ENCODE measurements at places on chromosomes 1 and 21.

DNA sequence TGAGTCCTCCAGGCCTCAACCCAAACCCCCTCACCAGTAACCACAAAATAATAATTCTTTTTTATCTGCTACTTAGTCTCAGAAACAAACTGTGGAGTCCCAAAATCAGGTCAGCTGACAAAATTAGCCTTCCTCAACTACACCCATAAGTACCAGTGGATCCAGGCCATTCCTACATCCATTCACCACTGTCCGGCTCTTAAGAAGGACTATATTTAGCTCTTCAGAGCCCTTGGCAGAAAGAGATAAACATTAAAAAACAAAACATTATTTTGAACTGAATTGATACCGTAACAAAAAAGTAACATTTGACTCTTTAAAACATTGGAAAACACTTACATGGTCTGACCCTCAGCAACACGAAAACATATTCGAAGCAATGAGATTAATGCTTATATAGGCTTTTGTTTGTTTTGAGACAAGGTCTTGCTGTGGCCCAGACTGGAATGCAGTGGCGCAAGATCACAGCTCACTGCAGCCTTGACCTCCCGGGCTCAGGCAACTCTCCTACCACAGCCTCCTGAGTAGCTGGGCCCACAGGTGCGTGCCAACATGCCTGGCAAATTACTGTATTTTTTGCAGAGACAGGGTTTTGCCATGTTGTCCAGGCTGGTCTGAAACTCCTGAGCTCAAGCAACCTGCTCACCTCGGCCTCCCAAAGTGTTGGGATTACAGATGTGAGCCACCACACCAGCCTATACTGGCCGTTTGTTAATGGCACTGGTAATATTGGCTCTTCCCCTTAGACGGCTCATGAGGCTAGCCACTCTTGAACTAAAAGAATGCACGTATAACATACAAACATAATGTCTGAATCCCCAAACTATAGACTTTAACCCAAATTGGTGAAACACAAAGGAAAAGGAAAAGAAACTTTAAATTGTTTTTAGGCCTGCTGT is 330.7 kb downstream of the SMYD3 start:
- no peak for DNase-seq

GRCh38 chr1:16258591-16259135 is 21.7 kb upstream of the CPLANE2 start:
- no peak for DNase-seq

GRCh38 chr1:156658945-156659574 is 17.1 kb downstream of the BCAN start:
- no peak for DNase-seq

DNA sequence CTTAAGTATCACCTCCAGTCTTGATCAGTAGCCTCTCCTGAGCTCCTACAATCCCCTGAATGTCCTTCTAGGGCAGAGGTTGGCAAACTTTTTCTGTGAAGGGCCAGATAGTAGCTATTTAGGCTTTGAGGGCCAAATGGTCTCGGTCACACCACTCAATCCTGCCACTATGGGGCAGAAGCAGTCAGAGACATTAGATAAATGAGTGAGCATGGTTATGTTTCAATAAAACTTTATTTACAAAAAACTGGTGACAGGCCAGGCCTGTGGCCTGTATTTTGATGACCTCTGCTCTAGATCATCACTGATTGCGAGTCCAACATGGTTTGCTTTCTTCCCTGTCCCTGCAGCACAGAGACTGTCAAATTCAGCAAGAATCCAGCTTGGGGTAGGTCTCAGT is 36.3 kb downstream of the LRP8 start:
- no peak for DNase-seq

GRCh38 chr1:212459656-212460055 is 26.9 kb downstream of the NENF start:
- no peak for DNase-seq

- DNase-seq: no peak
Observed at GRCh38 chr1:167499664-167500101, 18.6 kb downstream of the CD247 start.

DNA sequence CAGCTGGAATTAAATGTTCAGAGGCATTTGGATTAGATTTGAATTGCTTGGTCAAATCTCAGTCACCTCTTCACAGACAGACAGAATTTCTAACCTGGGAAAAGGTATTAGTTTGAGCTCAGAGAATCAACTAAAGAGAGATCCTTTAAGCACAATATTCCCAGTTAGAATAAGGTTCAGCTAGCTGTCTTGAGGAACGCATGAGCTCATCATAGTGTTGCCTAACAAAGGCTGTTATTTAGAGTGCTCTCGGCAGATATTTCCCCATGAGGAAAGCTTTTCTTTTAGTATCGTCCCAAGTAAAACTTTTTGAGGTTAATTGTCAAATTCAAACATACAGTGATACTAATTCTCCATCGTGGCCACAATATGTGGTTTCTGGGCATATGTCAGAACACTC is 269.9 kb downstream of the HLX start:
- no peak for DNase-seq

- DNase-seq: no peak
Observed at GRCh38 chr1:228407106-228408040, 738 bp upstream of the TRIM11 start.

DNA sequence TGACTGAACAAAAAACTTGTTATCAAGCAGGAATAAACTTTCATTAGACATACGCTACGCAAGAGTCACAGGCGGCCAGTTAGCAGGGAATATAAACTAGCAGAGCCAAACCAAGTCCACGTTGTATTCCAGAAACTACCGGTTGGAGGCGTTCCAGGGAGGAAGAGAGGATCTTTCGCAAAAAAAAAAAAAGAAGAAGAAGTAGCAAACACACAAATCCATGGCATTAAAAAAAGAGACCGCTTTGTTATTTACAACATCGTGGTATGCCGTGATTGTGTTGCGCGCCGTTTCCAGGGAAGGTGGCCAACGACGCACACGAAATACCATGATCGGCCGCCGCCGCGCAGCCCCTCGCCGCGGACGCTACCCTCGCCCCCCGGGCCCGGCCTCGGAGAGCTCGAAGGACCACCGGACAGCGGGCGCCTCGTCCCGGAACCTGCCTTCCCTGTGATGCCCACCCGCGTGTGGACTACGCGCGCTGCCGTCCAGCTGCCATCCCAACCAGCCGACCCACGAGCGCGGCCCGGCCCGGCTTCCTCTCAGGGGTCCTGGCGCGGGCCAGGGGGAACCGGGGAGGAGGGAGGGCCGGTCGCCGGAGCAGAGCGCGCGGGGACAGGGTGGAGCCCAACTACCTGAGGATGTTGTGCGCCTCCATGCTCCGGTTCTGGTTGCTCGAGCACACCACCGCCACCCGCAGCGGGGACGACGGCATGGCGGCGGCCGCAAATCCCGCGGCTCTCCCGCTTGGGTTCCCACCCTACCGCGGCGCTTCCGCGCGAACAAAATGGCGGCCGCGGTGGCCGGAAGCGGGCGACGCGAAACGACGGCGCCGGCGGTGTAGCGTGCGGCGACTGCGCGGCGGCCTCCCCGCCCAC is 581 bp downstream of the SSU72 start:
- DNase-seq: peak; percentile 57

DNA sequence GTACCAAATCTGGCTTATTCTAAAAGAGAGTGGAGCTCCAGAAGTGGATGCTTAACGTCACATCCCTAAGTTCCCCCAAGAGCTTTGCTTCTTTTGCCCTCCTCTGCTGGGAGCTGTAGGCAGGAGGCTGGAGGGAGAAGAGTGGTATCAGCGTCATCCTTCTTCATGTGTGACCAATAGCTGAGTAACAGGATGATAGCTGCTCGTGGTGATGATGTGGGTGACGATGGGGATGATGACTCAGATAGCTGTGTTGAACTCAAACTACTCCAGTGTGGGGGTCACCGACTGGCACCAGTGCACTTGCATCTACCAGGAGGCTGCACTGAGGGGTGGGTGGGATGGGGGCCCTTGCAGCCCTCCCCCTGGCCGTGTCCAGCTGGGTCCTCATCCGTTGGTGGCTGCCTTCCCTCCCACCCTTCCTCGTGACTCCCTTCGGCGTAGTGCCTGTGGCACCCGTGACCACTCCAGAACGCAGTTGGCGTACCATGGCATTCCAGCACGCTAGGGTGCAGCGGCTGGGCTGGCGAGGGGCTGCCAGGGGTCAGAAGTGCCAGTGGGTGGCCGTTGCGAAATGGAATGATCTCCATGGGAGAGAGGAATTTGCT is 1.1 kb downstream of the IGFN1 start:
- DNase-seq: no peak

DNA sequence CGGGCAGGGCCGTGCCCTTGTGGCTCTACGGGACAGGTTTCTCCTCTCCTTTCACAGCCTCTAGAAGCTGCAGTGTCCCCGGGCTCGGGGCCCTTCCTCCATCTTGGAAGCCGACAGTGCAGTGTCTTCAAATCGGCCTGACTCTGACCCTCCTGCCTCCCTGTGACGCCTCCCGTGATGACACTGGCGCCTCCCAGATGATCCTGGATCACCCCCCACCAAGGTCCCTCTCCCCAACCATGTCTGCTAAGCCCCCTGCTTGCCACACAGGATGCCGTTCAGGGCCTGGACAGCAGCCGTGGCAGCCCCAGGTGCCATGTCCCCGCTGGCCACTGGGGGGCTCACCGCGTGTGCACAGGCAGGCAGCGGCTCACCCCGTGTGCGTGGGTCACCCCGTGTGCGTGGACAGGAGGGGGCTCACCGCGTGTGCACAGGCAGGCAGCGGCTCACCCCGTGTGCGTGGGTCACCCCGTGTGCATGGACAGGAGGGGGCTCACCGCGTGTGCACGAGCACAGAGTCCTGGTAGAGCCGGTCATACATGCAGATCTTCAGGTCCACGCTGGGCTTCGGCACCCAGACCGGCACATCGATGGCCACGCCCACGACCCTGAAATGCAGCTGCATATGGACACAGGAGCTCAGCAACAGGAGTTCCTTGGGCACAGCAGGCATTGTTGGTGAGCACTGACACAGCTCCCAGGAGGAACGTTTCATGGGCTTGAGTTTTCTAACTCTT is 24.9 kb upstream of the TMEM52 start:
- peak; percentile 76 for DNase-seq

DNA sequence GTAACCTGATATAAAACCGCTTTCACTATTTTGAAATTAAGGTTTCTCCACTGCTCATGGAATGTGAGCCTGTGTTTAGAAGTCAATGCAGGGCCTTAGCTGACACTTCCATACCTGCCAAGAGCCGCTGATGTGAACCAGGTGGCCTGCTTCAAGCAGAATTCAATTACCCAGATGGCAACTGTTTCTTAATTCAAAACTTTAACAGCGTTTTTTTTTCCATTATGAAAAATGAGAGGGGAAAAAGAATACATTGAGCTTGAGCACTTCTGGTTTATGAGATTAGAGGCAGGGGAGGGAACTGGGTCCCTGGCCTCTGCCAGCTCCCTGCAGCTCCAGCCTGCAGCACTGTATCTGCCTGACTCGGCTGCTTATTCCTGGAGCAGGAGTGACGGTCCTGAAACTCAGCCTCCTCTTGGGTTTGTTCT is 7.7 kb upstream of the ATP1A1 start:
- no peak for DNase-seq

- peak; percentile 34 for DNase-seq
Observed at GRCh38 chr1:34590211-34590623, 164.6 kb upstream of the GJB5 start.

DNA sequence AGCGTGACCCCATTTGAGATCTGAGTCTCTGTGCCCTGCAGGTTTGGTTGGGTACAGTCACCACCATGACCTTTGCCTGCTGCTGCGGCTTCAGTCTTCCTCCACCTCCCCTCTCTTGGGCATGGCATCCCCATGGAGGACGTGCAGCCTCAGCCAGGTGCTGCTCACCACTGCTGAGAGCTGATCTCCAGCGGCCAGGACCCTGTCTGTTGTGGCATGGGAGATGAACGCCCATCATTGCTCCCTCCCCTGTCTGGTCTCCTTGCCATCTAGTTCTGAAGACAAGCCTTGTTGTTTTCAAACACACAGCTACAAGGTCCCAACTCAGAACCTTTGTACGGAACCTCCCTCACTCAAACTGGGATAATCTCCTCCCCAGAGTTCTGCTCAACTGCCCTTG is 19.2 kb upstream of the PKP1 start:
- peak; percentile 22 for DNase-seq

GRCh38 chr1:192462616-192463015 is 113.0 kb upstream of the RGS1 start:
- no peak for DNase-seq

GRCh38 chr21:16418226-16418625 is 688.4 kb downstream of the USP25 start:
- DNase-seq: no peak

DNA sequence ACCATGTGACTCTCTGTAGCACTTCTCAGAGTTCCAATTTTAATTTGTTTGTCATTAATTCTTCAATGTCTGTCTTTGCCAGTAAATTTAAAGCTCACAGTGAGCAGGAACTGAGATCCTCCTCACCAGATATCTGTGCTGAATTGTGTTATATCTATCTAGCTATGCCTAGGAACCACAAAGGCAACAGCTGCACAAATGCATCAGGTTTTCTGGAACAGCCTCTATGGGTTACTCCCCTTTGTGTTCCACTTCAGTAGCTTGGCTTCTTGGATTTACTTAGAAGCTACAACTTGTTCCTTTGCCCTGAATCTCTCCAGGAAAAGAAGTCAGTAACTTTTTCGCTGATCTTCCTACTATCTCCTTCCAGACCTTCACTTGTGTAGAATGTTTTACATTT is 1237.8 kb upstream of the ADGRL4 start:
- DNase-seq: no peak

DNA sequence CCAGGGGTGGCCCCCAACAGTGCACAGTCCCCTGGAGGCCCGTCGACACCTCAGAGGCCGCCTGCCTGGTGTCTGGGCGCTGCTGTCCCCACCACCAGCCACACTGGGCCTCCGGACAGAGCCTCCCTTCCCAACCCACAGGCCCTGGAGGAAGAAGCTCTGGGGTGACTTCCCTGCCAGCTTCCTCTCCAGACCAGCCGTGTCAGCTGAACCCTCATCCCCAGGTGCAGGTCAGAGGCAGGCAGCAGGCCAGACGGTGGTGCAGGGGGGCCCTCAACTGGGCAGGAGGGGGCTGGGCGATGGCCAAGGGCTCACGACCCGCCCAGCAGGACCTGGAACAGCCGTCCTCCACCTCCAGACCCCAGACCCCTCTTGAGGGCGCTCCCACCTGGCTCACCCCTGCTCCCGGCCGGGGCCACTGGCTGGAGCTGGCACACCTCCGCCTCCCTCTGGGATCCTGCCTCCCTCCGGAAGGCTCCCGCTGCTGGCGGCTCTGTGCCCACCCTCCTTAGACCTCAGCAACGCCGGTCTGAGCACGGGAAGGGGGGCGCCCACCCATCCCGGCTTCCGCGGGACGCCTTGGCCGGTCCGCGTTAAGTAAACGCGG is 520 bp downstream of the TNFRSF18 start:
- no peak for DNase-seq

DNA sequence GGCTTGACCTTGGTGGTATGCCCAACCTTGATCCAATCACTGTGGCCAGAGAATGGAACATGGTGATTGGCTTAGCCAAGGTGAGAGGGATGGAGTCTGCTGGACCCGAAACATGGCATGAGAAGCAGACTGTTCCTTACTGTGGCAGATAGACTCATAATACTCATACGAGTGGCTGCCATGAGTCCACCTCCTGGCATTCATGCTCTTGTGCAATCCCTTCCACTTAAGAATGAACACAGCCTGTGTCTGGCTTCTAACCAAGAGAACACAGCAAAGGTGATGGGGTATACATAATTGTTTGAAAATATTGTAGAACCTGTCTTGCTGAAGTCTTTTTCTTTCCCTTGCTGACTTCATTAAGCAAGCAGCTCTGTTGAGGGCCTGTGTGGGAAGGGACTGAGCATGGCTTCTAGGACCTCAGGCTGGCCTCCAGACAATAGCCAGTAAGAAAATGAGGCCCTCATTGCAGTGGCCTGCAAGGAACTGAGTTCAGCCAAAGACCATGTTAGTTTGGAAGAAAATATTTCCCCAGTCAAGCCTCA is 85.9 kb downstream of the ZNF281 start:
- DNase-seq: no peak

GRCh38 chr1:4741876-4742423 is 87.5 kb downstream of the AJAP1 start:
- no peak for DNase-seq

All from mesothelial cell of epicardium (in vitro differentiated cells).